ENCODE measurements at places on chromosomes 5 and 9.

DNA sequence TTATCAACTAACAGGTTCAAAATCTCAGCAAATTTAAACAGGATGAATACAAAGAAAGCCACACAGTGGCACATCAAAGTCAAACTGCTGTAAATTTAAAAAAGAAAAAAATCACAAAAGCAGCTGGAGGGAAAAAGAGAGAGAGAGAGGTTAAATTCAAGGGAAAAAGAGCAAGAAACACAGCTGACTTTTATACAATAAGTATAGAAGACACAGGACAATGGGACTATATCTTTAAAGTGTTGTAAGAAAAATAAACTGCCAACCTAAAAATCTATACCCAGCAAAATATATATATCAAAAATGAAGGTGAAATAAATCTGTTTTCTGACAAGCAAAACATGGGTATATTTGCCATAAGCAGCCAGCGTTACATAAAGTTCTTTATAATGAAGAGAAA is 261.5 kb downstream of the TLE1 start:
- DNase-seq, result no peak

DNA sequence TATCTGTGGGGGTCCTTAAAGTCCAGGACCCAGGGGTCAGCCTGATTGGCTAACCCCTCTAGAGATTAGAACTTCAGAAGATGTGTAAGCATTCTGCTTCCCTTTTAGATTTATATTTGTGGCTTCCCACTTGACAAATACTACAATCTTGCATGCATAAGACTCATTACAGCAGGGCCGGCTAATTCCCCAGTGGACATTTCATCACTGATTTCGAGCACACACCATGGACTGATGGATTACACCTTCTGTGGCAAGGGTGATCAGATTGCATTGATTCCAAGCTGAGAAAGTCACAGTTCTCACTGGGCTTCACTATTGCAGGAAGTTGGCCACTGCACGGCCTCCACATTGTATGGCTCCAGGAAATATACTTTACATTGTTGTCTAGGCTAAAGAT is 65.8 kb upstream of the DAPK1 start:
- no peak for DNase-seq

DNA sequence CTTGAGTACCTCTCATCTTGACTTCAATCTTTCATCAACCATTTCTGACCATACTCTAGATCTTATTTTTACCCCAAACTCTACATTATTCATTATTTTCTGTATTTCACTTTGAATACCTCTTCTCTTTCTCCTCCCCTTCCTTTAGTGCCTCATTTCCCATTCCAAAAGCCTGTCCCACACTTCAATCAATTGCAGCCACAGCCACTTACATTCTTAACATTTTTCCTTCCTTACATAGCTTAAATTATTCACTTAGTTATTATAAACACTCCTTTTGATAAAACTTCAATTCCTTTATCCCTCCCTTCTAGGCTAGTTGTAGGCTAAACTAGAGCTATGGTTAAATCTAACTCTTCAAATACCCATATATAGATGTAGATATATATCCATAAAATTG is 344.0 kb downstream of the PRR16 start:
- DNase-seq, result no peak

DNA sequence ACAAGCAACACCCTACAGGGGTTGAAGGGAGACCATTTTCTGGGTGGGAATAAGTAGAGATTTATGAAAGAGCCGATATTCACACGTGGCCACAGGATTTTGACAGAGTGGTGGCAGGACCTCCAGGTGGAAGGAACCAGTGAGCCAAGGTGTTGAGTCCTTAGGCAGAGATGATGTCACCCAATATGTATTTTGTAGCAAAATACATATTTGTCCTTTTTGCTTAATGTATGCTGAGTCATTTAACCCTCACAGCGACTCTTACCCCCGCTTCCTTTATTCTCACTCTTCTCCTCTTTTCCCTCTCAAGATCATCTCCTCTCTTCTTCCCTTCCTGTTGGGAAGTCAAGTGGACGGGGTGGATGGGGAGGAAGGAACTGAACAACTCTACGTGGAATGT is 215.7 kb upstream of the S1PR3 start:
- DNase-seq, result no peak

- no peak for DNase-seq
These were observed 66.8 kb downstream of the FCHO2 start for GRCh38 chr5:73022471-73023169.

- no peak for DNase-seq
These were observed 4.1 kb upstream of the CLK4 start for GRCh38 chr5:178630951-178631350.

GRCh38 chr5:143557061-143557818 is 153.8 kb upstream of the NR3C1 start:
- peak; percentile 4 for DNase-seq

- DNase-seq, result no peak
These were observed 60.0 kb downstream of the DROSHA start for GRCh38 chr5:31471916-31472315.

GRCh38 chr5:91457681-91458058 is 74.6 kb upstream of the ARRDC3 start:
- DNase-seq, result no peak

DNA sequence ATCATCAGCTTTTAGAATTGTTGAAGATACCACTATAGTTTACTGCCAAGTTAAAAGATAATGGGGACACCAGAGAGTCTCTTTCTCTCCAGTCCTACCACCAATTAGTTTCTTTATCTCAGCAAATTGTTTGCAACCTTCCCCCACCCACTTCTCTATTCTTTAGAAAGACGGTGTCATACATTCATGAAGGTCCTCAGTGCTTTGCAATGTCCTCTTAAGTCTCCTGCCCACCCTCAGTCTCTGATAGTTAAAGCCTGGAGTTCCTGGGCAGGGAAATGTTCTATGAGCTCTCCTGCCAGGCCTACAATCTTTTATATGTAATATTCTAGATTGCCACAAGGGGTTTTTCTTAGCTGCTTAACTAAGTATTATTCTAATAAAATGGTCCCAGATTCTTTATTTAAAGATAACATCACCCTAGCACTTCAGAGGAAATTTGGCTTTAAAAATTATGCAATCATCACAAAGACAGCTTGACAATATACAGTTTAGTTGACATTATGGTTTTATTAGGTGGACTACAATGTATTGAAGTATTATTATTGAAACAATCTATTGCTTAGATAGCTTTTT is 509.2 kb downstream of the CSNK1G3 start:
- no peak for DNase-seq

DNA sequence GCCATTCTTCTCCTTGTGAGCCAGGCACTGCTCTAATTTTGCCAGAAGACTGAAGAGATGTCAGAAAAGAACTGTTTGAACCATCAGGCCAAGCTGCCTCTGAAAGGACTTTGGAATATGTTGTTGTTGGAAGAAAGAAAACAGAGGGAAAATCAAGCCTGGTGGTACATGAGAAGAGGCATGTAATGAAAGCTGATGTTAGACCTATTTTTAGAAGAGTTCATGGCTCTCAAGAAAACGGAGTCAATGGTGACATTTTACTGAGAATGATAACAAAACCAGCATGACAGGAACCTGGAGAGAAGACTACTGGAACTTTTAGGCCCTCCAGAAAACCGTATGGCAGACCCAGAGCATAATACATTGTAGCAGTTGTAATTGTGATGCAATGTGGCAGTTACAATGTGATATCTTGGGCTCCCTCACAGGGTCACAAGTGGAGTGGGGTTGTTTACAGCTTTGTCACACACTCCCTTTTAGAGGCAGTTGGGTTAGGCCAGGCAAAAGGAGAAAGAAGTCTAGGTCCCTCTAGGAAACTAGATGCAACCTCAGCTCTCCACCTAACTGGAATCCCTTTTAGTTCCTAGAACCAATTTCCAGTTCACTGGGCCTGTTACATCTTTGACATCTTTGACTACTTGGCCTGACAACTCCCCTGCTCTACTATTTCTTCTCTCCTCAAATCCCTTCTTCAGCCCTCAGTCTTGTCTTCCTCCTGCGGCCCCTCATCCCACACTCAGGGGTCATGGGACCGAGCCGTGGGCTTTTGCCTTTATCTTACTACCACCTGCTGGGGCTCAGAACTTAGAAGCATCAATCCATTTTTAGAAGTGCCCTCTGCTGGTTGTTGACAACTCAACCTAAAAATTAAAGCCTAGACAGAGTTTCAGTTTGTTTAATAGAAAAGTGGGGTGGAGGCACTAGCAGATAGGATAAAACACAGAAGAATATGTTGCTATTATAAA is 61.2 kb upstream of the JAK2 start:
- DNase-seq, result no peak

DNA sequence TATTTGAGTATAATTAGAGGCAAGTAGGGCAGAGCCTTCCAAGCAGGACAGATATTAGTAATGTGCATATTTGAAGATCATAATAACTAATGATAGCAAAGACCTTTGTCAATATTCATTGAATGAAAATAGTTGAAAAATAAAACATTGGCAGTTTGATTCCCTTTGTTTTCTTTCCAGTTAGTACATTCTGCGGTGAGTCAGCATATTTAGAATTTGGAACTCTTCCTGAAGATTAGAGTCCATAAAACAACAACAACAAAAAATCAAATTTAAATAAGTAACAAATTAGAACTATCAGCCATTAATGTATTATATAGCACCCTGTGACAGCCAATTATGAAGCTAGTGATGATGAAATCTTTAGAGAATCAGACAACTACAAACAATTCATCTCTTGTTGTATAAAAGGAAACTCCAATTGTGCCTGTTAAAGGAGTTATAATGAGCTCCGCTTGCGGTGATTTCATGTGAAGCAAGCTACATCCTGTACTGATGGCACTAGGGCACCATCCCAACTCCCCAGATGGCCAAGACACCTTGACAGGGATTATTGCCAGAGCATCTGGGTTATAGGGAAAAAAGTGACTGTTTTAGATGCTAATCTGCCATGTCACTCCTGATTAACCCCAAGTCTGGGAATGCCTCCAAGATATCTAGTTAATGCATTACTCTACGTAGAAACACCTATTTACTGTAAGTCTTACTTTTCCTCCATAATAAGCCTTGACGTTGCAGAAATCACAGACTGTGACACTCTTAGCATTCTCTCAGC is 6.8 kb downstream of the IFNA8 start:
- DNase-seq, result no peak

GRCh38 chr5:25190521-25191000 is 545.8 kb upstream of the CDH10 start:
- DNase-seq, result no peak

- no peak for DNase-seq
These were observed 25.5 kb upstream of the STOM start for GRCh38 chr9:121395558-121395957.

- no peak for DNase-seq
These were observed 237.1 kb upstream of the PCSK5 start for GRCh38 chr9:75653335-75653734.

GRCh38 chr9:17807613-17808282 is 228.9 kb downstream of the SH3GL2 start:
- peak; percentile 58 for DNase-seq

GRCh38 chr5:142421228-142421617 is 96.4 kb upstream of the SPRY4 start:
- DNase-seq, result no peak

DNA sequence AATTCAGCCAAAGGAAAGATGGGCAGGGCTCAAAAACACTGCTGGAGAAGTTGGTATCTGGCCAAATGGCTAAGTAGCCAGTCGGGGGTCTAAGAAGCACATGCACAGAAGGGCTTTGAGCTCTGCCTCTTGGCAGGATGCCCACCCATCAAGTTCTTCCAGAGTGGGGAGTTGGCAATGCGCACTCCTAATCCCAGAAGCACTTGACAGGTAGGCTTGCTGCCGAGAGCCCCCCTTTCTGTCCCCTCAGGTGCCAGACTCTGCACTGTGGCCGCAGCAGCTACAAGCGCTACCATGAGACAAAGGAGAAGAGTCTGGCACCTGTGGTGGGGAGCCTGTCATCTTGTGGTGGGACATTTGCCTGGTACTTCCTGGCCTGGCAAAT is 252.9 kb upstream of the SLC24A2 start:
- DNase-seq, result peak; percentile 95

DNA sequence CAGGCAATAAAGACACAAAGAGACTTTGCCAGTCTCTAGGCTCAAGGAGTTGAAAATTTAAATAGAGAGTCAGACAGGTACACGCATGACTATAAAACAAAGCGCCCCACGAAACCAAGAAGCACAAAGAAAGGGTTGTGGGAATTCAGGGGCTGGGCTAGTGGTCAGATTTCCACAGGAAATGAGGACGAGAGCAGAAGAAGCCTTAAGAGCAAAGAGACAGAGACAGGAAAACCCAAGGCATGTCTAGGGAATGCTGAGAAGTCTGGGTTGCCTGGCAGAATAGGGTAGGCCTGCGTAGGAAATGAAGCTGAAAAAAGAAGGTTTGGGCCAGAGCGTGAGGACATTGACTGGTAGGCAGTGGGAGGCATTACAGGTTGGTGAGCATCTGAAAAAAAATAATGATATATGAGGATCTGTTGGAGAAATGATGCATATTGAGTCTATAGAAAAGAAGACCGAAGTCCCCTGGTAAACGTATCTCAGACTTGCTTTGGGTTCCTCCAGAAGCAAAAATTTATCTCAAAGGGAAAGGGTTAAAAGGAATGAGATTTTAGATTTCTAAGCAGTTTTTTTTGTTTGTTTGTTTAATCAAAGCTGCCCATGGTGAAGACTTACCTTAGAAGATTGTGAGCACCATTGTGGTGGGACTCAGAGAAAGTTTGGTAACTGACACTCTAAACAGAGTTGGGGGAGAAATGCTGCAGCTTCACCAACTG is 51.8 kb downstream of the SLC1A3 start:
- no peak for DNase-seq

- no peak for DNase-seq
These were observed 428.8 kb downstream of the BRINP1 start for GRCh38 chr9:118940473-118940872.

GRCh38 chr5:72456391-72457074 is 50.7 kb downstream of the ZNF366 start:
- DNase-seq, result no peak

DNA sequence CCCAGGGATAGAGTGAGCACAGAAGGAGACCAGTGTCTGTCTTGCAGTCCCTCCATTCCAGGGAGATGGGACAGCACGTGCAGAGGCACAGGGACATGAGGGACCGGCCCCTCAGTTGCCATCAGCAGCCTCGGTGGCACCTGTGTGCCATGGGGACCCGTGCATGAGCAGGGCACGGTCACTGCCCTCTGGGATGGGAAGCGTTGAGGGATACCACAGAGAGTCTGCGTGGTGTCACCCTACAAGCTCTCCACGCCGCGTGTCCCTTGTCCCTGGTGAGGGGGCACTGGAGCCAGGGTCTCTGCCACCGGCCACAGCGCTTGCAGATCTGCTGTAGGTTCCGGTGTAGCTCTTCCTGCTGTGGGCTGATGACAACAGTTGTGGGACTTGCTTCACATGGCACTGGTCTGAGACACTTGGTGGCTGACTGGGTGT is 108.1 kb downstream of the CACNA1B start:
- no peak for DNase-seq

DNA sequence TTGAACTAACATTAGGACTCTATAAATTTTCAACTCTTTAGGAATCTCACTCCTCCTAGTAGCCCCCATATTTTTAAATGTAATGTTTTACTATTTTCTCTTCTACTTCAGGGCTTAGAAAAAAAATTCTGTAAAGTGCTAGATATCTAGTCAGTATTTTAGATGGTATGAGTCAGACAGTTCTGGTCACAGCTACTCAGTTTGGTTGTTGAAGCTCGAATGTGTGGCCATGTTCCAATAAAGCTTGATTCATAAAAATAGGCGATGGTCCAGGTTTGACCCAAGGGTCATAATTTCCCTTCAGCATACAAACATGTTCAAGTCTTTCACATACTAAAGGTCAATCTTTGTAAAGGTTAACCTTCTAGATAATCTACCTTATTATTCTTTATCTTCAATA is 566.0 kb upstream of the CDH18 start:
- DNase-seq, result no peak

- DNase-seq, result no peak
These were observed 166.2 kb downstream of the HSD17B3 start for GRCh38 chr9:96135753-96136290.

- DNase-seq, result no peak
These were observed 452.0 kb downstream of the DMAC1 start for GRCh38 chr9:7347556-7347955.

All from NCI-H345 (cell line).